ENCODE measurements at places on chromosomes 2 and 18. TPM values are rescaled to one million over a fixed set of nuclear protein-coding genes. Genes with fewer than 3 reads are reported as not detected.

MAPK4 gene
- total RNA-seq: not detected

EEF1B2 gene
- total RNA-seq: 1,194 TPM

GRCh38 chr18:35458677-35459441 lies 38.9 kb downstream of the INO80C start:
- H3K27me3 ChIP-seq: peaks cover 2% of the 10 kb centered on the region
- no peak for DNase-seq
- no peaks in the 10 kb centered on the region for H3K36me3 ChIP-seq
- H3K4me1 ChIP-seq: peaks cover 2% of the 10 kb centered on the region

CCDC138 gene
- total RNA-seq: 9.5 TPM

DNA sequence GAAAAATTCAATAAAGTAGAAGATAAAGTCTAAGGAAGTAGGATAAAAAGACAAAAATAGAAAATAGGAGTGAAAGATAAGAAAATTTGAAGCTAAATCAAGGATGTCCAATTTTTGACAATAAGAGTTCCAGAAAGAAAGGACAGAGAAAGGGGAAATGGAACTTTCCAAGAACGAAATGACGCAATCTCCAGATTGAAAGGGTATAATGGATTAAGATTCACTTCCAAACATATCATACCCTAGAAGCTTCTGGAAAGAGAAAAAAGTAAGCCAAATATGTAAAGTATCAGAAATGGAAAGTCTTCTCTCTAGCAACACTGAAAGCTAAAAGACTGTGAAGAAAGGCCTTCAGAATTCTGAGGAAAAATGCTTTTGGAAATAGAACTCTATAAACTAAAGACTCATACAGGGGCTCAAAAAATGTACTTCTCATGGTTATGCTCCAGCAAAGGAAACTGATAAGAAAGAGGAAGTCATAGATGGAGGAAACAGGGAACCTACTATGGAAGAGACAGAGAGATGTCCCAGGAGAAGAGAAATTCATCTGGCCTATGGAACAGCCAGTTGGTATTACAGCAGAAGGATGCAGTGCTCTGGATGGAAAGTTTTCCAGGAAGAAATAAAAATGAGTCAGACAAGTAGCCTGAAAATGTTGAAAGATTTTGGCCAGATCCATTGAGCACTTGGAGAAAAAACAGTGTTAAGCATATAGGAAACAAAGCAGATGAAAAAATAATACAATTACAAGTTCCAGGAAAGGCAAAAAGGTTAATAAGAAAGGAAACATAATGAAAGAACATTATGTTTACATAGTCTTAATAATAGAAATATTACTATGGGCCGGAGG lies 20.1 kb downstream of the CASP8 start:
- no peaks in the 10 kb centered on the region for H3K27me3 ChIP-seq
- H3K36me3 ChIP-seq: peaks cover 46% of the 10 kb centered on the region
- peaks cover 30% of the 10 kb centered on the region for H3K4me1 ChIP-seq

DNA sequence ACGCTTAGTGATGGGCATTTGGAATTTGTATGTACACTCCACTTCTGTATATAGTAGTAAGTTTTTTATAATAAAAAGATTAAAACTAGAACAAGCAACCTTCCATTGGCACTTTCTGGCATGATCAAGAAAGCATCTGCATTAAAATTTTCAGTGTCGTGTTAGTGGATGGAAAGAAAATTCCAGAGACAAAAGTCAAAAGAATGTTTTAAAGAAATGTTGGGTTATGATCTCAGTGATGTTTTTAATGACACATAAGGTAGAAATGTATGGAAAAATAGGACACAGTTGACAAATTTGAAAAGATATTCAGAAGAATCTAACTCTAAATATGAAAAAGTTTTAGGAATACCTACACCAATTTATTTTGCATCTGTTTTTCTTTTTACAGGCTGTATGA lies 126.1 kb upstream of the FAM117B start:
- H3K27me3 ChIP-seq: no peaks in the 10 kb centered on the region
- H3K4me1 ChIP-seq: no peaks in the 10 kb centered on the region
- no peak overlapping the region for H3K27ac ChIP-seq

DNA sequence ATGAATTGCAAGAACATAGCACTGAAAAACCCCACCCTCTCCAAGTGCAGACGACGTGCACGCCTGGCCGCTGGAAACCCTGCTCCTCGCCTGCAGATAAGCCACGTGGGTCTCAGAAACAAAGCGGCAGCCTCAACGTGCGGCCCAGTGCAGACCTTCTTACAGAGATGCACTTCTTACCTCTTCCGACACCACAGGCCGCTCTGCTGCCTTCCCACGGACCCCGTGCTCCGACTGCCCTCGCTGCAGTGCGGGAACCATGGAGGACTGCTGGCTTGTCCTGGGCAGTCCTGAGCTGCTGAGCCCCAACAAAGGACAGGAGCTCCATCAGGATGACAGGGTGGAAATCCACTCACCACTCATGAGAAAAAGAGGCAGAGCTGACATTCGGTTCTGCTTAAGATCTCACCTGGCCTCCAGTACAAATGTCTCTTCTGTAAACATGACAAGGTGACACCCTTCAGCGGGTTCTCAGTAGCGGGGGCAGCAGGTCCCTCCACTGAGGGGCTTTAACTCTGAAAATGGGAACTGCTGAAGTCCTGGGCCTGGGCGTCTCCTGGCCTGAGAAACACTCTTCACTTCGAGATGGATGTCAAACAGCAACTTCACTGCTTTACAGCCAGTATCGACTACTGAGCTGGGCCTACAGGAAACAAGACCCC lies 6.2 kb downstream of the COPS9 start:
- H3K27me3 ChIP-seq: no peaks in the 10 kb centered on the region
- H3K27ac ChIP-seq: no peak overlapping the region
- peak; percentile 2 for DNase-seq
- peaks cover 10% of the 10 kb centered on the region for H3K4me1 ChIP-seq
- no peak overlapping the region for H3K4me3 ChIP-seq

SLC40A1 gene
- total RNA-seq: 4.7 TPM

DNA sequence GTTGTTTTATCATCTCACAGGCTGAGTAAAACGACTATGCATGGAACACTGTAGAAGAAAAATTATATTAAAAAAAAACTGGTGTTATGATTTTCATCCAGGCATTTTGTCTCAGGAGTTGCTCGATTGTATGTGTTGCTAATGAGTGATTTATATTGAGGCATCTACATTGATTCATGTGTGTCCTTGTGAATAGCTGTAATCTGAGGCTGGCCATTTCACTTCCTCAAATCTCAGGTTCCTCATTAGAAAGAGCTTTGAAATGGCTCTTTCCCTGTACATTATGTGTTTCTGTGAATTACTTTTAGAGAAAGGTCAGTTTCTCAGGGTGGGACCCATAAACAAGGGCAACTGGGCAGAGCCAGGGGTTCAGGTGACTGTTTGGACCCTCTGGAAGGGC lies 2.3 kb downstream of the IL18R1 start:
- no peak for DNase-seq
- peaks cover 11% of the 10 kb centered on the region for H3K36me3 ChIP-seq
- H3K4me3 ChIP-seq: peak overlapping the region; percentile 97
- peak overlapping the region; percentile 89 for H3K27ac ChIP-seq
- peaks cover 62% of the 10 kb centered on the region for H3K4me1 ChIP-seq
- H3K27me3 ChIP-seq: no peaks in the 10 kb centered on the region

SULT1C4 gene
- total RNA-seq: not detected

ITGB6 gene
- not detected for total RNA-seq

LYG2 gene
- not detected for total RNA-seq

GRCh38 chr2:68464651-68465050 lies 2.4 kb downstream of the FBXO48 start:
- H3K4me3 ChIP-seq: no peak overlapping the region
- no peaks in the 10 kb centered on the region for H3K36me3 ChIP-seq
- peaks cover 37% of the 10 kb centered on the region for H3K4me1 ChIP-seq
- H3K27me3 ChIP-seq: no peaks in the 10 kb centered on the region
- no peak overlapping the region for H3K27ac ChIP-seq
- DNase-seq: no peak

ROCK1 gene
- total RNA-seq: 59.4 TPM
